Kidney epithelial cell (primary cell): ENCODE measurements at places on chromosomes 5 and 9. TPM values are rescaled to one million over a fixed set of nuclear protein-coding genes. Genes with fewer than 3 reads are reported as not detected.

DNA sequence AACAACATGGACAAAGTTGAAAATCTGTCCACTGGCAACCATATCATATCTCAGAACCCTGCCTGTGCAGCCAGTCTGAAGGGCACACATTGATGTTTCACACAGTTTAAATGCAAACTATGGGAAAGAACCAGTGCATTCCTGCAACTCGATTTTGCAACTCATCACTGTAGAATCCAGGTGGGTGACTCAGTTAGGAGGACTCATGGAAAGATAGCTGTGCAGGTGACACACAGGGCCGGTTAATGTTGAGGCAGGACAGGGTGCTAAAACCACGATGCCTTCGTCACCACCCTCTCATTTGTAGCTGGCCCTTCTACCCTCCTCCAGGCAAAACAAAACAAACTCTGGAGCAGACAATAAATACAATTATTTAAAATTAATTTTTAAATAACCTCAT lies 62.8 kb downstream of the TLE1 start:
- peak; percentile 69 for DNase-seq

DNA sequence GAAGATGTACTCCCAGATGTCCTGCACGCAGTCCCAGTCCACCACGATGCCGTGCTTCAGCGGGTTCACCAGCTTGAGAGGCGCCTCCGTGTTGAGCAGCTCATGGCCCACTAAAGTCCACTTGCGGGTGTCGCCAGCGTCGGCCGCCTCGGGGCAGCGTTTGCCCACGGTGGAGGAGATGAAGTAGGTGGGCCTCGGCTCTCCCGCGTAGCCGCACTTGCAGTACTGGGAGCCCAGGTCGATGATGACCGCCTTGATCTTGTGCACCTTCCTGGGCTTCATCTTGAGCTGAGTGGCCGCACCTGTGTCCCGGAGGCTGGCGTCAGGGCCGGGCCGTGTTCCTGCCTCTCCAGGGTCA lies 278 bp downstream of the ACTL7B start:
- DNase-seq, result no peak

GNAQ gene
- total RNA-seq, result 31.5 and 35.4 TPM in 2 replicates

DNA sequence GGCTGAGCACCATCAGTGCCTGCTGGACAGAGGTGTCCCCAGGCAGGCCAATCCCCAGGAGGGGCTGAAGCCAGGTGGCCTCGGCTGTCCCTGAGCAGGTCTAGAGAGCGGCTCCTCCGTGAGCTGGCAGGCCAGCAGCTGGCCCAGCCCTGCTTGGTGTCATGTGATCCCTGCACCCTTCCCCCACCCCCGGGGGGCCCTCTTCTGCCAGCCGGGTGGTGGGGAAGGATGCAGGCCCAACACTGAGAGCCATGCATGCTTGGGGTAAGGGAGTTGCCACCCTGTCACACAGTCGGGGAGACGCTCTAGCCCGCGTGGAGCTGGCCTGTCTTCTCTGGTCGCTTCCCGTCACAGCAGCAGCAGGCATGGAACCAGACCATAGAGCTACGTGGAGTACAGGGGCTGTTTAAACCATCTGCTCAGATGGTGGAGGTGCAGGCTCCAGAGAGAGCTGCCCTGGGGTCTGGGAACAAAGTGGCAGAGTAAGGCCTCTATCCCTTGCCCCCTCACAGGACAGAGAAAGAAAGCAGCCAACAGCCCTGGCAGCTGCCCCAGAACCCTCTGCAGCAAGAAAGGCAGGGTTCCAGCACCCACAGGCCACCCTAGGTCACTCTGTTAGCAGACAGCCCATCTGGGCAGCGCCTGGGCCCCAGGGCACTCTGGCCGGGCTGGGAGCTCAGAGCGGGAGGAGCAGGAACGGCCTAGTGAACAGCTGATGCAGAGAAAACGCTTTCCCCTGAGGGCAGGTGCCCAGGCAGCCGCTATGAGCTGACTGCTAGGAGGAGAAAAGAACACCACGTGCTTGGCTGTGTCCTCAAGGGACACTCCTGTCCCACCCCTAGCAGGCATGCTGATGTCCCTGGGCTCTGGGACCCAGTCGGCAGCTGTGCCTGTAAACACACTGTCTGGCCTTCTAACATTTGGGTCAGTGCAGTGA lies 6.8 kb downstream of the RALGDS start:
- DNase-seq, result no peak

DNA sequence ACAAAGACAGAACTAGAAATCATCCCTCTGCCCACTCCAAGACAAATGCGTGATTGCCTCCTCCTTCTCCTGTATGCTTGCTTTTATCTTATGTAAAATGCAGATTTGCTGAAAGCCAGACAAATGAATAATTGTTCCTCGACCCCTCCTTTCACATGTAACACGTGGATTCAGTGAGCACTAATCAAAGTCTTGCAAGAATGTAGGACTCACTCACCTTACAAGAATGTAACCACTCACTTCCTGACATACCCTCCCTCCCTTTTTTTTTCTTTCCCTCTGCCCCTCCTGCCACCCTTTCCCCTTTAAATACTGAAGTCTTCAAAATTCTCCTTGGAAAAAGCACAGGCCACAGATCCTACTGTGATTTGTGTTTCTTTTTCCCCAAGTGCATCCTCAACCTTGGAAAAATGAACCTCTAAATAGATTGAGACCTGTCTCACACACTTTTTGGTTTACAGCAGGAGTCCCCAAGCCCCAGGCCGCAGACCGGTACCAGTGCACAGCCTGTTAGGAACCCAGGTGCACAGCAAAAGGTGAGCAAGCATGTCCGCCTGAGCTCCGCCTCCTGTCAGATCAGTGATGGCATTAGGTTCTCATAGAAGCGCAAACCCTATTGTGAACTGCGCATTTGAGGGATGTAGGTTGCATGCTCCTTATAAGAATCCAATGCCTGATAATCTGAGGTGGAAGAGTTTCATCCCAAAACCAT lies 29.4 kb upstream of the HSD17B3 start:
- peak; percentile 63 for DNase-seq

NIPAL4 gene
- 22.7 and 30.5 TPM in 2 replicates for total RNA-seq

DNA sequence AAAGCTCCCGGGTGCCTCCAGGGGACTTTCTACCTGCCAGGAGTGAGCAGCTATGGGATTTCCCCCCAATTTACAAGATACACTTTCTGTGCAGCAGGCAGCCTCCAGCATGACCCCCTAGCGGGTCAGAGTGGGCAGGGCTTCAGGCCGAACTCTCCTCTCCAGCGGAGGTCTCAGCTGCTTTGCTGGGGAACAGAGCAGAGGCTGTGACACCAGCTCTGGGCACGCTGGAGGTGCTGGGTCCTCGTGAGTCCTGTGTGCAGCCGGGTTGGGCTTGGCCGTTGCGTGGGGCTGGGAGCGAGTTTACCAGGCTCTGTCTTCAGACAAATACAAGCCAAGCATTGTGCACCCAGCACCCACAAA lies 2.9 kb downstream of the NRARP start:
- DNase-seq, result no peak

IFNK gene
- total RNA-seq, result not detected in 2 replicates

GRCh38 chr9:87119328-87119881 lies 172.1 kb upstream of the GAS1 start:
- DNase-seq, result no peak

LCN12 gene
- 1.2 TPM in 1 of 2 replicates, not detected in the other for total RNA-seq

DNA sequence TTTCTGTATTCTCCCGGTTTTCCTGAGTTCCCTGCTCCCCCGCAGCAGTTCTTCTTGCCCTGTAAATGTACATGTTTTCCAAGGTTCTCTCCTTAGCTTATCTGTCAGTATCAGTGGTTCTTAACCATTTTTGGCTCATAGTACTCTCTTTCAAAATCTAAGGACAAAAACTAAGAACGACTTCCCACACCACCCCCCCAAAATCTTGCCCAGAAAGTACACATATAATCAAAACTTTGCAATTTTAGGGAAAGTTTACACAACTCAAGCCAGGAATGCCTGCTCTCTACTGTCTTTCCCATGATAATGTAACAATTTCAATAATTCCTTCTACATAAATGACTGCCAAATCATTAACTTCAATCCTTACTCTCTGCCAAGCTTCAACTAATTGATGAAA lies 4.5 kb downstream of the DCAF12 start:
- DNase-seq, result no peak

GRCh38 chr9:69066955-69067354 lies 31.4 kb downstream of the FXN start:
- DNase-seq, result no peak

DNA sequence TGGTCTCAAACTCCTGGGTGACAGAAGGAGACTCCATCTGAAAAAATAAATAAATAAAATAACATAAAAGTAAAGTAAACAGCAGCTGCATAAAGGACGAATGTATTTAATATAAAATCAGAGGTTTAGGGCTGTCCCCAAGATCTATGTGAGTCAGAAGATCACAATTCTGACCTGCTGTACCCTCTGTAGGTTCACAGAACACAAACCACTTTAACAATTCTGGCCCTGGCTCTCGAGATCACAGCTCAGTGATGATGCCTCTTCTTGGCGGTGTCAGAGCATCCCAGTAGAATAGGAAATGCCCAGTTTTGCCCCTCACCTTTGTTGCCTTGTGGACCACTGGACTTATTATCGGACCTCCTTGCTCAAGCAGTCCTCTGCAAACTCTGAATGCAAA lies 380.9 kb downstream of the TLE1 start:
- no peak for DNase-seq

DNA sequence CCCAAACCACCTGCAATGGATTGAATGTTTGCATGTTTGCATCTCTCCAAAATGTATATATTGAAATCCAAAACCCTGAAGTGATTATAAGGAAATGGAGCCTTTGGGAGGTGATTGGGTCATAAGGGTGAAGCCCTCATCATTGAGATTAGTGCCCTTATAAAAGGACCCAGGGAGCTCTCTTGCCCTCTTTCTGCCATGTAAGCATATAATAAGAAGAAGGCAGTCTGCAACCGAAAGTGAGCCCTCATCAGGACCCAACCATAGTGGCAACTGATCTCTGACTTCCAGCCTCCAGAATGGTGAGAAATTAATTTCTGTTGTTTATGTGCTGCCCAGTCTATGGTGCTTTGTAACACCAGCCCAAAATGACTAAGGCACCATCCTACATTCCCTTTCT lies 115.7 kb upstream of the EFNA5 start:
- DNase-seq, result no peak

DNA sequence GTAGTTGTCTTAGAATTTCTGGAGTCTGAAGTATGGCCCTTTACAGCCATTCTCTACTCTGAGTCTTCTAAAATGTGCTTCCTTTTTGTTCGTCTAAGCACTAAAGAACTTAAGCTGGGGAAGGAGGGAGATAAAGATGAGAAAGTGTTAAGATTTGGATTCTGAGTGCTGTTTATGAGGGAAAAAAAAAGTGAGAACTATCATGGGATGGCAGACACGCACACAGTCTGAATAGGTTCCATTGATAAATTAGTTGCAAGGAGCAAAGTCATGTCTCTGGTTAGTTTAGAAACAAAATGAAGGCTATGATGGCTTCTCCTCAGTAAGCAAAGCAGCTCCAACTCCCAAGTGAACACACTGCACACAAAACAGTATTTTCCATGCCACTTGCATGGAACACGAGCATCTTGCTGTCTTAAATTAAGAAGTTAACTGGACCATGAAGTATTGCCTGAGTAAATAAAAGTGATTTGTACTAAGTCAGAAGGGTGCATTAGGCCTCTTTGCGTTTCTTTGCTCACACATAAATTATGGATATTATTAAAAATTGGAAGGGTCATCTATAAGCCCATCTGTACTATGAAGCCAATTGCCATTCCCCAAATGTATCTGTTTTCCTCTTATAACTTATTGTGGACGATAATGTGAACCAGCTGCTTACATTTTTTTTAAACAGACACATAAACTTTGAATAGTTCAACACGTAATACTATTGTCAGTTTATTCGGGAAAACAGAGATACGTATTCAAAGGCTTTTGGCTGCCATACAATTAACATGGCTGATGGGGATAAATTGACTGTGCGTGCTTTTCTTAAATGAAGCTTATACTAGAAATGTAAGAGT lies 199.3 kb downstream of the SGCD start:
- DNase-seq, result no peak
